RCC 7860 (cell line): ENCODE measurements at places on chromosomes 5 and 9.

DNA sequence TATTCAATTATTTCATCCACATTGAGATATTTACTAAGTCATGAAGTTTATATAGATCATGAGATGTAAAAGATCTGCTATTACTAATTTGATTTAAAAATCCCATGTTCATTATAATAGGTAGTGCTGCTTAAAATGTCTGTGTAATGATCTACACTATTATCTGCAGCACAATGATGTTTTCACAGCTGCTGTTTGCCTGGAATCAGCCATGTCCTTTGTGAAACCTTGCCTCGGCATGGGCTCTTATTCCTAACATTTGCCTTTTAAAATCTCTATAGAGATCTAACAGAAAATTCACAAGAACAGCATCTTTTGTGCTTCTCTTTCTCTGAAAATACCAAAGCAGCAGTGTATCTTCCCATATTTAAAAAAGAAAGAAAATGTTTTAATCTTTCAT is 444.6 kb downstream of the PTPRD start:
- DNase-seq, result no peak

DNA sequence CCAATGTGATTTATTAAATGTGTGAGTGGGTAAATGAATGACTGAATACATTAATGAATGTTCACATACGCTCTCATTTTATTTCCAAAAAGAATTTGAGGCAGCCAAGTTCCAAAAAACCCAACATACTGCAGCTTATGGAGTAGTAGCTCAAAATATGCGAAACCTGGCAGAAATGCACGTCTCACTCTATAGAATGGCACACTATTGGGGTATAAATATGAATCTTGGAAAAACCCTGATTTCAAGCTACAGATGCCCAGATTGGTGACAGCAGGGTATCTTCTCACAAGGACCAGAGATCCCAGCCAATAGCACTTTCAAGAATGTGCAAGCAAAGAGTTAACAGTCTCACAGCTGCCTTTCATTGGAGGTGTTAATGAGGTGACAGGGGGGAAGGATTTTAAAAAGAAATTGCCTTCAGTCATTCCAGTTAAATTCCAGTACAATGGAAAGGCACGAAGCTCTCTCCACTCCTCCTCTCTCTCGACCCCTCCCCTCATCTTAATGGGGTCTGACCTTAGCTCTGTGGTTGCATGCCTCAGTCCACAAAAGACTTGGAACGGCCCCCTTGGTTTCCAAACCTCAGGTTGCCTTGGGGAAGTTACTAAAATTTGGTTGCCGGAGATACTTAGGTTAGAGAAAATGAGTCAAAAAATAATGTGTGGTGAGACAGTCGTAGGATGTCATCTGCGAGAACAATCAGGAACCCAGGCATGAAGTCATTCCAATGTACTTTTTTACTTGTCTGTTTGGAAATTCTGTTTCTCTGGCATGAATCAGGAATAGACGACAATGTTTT is 307.4 kb downstream of the NFIB start:
- DNase-seq, result no peak

- no peak for DNase-seq
These were observed 7.4 kb upstream of the CDC42SE2 start for GRCh38 chr5:131256507-131256823.

DNA sequence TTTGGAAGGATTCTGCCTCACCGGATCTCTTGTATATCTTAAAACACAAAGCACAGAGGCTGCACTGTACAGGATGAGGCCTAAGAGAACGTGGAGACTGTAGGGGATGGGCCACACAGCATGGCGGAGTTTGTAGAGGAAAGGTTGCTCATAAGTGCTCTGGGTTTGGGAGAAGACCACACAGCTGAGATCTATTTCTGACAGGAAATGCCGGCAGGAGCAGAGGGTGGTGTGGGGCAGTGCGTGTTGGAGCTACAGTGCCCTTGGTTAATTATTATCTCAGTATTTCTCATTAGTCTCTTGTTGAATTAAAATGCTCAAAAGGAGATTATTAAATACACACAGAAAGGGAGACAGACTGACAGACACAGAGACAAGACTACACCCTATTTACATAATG is 9.6 kb downstream of the PALM2AKAP2 start:
- DNase-seq, result no peak

GRCh38 chr5:140576776-140577201 is 12.2 kb downstream of the SLC35A4 start:
- no peak for DNase-seq

- DNase-seq, result no peak
These were observed 45.3 kb downstream of the CERT1 start for GRCh38 chr5:75466006-75466716.

DNA sequence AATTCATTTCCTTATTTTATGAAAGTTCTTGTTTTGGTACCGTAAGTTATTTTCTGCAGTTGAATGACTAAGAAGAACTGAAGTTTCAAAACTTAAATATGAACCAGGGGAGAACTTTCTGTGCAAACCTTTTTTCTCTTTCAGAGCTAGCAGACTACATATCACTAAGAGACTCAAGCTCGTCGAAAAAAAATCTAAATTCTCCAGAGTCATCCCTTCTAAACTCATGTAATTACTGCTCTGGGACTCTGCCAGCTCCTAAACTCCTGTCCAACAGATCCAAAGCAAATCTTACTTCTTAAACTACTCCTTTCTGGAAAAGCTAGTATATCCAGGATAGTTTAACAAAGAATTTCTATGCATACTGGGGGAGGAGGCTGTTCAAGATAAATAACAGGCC is 87.0 kb upstream of the NR5A1 start:
- DNase-seq, result no peak

DNA sequence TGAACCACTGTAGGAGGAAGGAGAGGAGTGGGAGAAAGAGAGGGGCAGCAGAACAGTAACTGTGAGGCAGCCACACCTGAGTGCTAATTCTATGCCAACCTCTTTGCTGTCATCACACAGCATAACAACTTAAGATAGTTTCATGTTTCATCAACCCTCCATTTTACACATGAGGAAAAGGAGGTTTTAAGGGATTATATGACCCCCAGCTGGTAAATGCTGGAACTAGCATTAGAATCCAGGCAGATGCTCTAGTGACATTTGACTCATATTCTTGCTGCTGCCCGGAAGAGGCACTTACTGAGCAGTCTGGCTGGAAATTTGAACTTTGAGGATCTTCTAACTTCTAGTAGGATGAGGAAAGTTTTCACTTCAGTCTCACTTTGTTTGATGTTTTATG is 24.1 kb upstream of the VLDLR start:
- DNase-seq, result no peak

- DNase-seq, result peak; percentile 33
These were observed 8.9 kb downstream of the PLK2 start for GRCh38 chr5:58450811-58451629.

- no peak for DNase-seq
These were observed 4.8 kb upstream of the VLDLR start for GRCh38 chr9:2616692-2617377.

GRCh38 chr5:139646912-139647505 is 1.1 kb upstream of the CXXC5 start:
- DNase-seq, result no peak

DNA sequence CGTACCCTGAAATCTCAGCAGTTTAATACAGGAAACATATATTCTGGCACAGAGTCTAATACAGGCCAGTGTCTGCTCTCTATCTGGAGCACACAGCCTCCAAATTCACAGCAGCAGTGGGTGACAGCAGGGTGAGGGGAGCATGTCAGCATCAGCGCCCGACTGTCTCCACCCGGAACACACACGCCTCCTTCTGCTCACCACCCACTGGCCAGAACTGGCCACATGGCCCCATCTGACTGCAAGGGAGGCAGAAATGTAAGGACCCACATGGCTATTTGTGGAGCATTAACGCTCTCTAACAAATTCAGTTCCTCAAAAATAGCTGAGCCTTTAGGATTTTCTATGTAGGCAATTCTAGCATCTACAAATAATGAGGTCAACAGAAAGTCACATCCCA is 24.6 kb downstream of the UBE2QL1 start:
- no peak for DNase-seq

DNA sequence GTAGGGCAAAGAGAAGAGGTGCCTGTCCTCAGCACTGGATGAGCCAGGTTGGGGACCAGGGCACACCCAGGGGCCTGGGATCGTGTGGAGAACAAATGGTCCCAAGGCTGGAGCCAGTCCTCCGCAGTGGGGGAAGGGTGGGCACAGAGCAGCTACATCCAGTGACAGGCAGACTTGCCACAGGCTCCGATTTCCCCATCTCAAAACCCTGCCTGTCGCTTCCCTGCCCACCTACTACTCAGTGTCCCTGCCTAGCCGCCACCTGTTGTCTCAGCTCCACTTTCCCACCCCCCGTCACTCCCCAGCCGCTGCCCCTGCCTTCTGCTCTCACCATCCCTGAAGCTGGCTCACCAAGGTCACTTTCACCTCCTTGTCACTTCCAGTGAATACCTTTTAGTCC is 13.9 kb upstream of the ENHO start:
- DNase-seq, result no peak

GRCh38 chr9:106324591-106325280 is 538.2 kb upstream of the ZNF462 start:
- DNase-seq, result no peak

- DNase-seq, result no peak
These were observed 87.4 kb upstream of the LHFPL2 start for GRCh38 chr5:78735834-78736463.

DNA sequence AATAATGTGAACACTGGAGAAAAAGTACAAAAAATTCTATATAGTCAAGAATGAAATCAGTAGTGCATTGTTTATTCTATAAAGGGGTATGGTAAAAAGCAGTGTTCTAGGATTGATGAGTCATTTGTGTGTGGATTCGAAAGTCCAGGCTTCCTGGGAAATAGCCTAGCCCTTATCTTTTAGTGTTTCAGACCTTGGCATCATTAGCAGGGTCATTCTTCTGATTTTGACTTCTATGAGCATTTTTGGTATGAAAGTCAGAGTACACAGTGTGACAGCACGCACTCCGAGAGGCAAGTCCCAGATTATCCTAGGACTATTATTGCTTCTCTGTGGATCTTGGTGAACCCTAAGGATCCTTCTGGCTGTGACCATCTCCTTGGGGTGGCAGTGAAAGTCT is 16.9 kb downstream of the PCSK5 start:
- no peak for DNase-seq

DNA sequence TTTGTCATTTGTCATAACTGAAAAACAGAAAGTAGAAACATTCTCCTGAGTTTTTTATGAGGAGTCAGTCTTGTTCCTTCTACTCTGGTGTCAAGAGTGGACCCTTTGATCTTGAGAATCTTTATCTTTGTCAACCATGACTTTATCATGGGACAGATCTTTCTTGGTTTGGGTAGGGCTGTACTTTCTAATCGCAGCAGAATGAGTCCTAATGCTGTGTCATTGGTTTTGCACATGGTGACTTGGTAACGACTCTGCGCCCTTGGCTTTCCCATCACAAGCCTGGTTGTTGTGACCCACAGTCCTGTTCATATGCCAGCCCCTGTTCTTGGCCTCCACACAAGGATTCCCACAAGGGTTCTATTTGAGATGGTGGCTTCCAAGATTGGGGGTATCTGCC is 45.6 kb downstream of the AOPEP start:
- DNase-seq, result no peak

GRCh38 chr9:102778746-102779145 is 216.4 kb upstream of the CYLC2 start:
- no peak for DNase-seq

DNA sequence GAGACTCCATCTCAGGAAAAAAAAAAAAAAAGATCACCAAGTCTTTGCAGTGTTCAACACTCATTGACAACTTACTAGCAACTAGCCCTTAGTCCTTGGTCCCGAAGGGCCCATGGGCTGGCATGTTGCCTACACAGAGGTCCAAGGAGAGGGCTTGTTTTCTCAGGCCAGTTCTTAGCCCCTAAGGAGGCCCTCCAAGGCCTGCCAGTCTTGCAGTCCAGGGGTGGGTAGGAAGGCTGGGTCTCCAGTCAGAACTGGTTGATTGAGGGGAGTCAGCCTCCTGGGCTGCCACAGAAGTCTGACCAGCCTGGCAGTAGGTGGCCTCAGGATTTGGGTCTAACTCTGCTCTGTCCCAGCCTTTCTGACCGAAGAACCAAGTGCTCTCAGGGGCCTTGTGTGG is 32.7 kb downstream of the IER5L start:
- DNase-seq, result no peak

DNA sequence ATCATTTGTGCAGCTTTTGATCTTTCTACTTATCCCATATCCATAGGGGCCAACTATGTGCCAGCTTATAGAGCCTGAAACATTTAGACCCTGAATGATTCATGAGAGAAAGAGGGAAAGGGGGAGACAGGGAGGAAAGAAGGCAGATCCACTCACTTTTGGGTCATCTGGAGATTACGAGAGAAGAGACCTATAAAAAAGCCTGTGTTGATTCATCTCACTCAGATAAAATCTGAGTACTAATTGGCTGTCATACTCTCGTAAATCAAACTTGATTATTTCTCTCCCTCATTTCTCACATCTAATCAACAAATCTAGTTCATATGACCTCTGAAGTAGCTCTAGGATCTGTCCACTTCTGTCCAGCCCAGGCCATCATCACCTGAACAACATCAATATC is 137.1 kb downstream of the ARL15 start:
- DNase-seq, result no peak

DNA sequence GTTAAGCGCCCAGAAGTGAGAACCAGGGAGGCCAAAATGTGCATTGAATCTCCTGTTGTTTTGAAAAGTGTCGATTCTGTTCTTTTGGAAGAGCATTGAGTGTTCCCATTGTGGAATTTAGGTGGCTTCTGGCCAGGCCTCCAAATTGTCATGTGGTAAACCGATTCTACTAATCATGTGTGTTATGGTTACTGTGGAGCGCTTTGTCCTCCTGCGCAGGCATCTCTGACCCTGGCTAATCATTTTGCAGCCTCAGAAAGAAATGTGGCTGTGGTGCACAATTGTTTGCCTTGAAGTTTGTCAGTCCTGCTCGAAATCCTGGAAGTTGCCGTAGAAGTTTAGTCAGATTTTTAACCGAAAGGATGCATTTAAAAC is 121.3 kb downstream of the RASGRF2 start:
- DNase-seq, result no peak

GRCh38 chr9:137016436-137016835 is 11.6 kb downstream of the ABCA2 start:
- no peak for DNase-seq

- DNase-seq, result no peak
These were observed 25.8 kb upstream of the S1PR3 start for GRCh38 chr9:88965473-88965872.

DNA sequence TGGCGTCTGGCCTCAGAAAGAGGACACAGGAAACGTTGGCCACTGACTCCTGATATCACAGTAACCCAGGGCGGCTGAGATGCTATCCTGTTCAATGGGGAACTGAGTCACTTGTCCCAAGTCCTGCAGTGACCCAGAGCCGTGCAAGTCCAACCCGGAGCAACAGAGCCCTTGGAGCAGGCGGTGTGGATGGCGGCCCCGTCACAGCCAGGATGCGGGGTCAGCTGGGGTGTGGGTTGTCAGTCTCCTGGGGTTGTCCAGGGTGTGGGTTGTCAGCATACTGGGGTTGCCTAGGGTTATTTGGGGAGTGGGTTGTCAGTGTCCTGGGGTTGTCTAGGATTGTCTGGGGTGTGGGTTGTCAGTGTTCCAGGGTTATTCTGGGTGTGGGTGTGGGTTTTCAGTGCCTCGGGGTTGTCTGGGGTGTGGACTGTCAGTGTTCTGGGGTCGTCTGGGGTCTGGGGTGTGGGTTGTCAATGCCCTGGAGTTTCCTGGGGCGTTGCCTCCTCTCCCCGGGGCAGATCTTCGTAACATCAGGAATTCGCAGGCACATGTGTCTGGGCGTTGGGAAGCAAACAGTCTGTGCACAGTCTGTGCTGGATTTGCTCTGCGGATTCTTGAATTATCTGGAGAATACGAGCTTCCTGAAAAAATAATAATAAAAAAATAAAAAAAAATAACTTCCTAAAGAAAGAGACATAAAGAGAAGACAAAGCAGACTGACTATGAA is 257.5 kb downstream of the PARP8 start:
- no peak for DNase-seq

- no peak for DNase-seq
These were observed 4.3 kb downstream of the SMIM33 start for GRCh38 chr5:139474890-139475791.
